ENCODE measurements at places on chromosomes 16 and 17.

- DNase-seq: no peak
Measured at GRCh38 chr17:76179496-76180467, 38.7 kb upstream of the FOXJ1 start.

DNA sequence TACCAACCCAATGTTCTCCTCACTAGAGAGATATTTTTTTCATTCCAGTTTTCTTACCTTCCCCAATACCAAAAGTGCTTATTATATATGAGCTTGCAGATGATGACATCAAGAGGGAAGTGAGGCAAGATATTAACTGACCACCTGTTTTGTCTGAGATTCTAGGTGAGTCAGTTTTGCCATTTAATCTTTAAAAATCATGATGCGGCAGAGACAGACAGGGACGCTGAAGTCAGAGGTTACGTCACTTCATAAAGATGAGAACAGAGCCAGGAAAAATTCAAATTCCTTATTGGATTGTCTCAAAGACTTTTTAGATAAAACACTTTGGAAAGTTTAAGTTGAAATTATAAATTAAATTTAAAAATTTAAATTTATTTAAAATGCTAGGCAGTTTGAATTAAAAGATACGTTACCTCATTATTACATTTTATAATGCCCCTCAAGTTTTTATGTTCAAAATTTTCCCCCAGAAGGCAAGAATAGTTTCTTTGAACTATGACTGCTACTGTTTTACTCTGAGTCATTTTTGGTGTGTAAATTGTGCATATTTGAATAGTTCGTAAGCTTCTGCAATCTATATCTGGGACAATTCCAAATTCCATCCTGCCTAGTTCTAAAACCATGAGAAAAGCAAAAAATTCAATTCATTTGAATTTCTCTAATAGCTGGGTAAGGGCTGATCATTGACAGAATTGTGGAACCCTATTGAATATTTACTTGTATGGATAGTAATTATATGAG is 839.6 kb upstream of the GOT2 start:
- DNase-seq: no peak

DNA sequence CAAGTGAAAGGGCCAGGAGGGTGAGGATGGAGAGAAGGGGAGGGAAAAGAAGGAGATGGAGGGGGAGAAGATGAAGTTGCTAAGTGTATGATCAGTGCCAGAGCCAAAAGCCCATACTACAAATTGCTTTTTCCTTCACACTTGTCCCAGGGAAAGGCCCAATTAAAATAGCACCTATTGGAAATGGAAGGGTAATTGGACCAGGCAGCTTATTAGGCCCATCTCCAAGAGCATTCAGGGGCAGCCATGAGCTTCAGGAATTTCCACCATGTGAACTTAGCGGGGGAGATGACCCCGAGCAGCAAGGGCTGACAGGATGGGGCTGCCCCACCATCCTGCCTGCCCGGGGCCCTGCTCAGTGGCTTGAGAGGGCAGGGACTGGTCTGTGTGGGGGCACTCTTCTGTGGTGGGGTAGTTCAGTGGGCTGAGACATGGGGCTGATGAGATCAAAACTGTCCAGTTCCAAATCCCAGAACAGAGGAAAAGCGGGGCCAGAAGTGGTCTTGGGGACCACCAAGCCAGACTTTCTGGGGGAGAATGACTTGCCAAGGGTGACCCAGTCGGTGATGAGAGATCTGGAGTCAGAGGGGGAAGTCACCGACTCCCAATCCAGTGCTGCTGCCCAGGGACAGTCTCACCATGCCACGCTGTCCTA is 27.5 kb downstream of the GOSR2 start:
- DNase-seq: no peak

DNA sequence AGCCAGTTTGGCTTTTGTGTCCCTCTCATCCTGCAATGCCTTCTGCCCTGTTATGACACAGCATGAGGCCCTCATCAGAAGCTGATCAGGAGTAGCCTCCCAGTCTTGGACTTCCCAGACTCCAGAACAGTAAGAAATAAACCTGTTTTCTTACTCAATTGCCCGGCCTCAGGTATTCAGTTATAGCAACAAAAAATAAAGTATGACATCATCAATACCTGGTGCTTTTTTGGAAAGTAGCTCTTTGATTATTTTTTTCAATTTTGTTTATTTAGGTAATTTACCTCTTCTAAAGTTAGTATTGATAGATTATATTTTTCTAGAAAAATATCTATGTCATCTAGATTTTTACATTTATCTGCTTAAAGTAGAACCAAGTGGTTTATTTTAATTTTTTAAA is 112.8 kb upstream of the CES5A start:
- DNase-seq: no peak

DNA sequence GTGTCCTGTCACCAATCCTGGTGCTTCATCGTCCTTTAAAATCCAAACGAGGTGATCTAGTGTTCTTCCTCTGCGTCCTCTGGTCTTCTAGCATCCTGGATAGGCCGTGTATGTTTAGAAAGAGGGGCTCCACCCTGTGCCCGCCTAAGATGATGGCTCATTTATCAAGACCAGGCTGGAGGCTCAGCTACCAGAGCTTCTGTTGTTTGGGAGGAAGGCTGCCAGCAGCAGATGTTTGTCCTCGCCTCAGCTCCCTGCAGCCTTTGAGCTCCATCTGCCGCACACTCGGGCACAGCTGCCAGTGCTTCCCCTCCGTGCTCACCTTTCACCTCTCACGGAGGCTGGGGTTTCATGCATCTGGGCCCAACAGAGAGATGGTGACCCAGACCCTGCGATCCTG is 954.7 kb upstream of the RBFOX1 start:
- peak; percentile 61 for DNase-seq

DNA sequence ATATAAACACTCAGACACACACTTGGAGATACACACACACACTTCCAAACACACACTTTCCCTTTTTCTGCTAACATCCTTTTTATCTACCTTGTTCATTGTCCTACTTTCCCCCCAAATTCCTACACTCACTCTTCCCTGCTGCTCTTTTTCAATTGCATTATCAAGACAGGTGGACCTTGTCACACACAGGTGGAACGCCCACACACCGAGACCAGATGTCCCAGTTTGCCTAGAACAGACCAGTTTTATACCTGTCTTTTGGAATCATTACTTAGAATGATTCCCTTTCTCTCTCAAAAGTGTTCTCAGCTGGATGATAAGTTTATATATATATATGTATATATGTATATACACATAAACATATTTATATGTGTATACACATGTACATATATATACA is 50.7 kb upstream of the ARHGAP44 start:
- no peak for DNase-seq

DNA sequence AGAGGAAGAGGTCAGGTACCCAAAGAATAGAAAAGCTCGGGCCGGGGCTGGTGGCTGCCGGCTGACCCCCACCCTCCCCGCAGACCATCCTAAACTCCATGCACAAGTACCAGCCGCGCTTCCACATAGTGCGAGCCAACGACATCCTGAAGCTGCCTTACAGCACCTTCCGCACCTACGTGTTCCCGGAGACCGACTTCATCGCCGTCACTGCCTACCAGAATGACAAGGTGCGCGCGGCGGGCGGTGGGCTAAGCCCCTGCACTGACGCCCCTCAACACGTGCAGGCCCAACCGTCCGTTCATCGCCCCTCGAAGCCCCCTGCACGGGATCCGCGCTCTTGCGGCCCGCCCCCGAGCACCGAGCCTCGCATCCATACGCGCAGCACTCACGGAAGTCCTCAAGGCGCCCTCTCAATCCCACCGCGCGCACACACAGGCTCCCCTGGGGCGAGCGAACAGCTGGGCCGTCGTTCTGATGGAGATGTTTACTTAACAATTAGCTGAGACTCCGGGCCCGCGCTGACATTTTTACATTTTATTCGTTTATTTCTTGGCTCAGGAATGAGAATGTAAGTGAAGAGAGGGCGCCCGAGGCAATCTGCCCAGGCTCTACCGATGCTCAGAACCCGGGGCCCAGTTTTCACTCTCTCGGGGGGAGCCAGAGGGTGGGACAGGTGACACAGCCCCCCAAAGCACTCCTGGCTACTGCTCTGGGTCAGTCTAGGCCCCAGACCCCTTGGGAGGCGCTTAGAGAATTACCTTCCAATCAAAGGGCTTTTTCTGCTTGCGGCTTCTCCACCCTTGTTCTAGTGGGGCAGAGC is 3.5 kb downstream of the TBX2 start:
- DNase-seq: peak; percentile 79

DNA sequence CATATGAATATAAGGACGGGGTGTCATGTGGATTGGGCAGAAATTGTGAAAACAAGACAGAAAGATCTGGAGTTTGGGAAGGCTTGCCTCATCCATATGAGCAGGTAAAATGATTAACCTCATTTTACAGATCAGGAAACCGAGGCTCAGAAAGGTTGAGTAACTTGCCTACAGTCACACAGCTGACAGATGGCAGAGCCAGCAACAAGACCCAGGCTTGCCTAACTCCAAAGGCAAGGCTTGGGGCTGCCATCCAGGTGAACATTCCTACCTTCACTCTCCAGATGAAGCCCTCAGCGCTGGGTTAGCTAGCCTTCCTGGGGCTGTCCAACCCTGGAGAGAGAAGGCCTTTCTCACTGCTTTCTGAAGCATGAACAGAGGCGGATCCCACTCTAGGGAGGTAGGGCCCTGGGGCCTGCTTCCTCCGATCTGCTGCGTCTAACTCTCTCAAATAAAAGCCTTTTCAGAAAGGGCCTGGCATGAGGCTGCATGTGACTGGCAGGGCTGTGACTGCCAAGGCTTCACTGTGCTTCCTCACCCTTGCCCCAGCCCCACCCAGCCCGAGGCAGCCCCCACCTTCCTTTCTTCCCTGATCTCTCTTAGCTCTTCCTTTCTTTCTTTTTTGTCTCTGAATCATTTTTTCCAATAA is 107.8 kb downstream of the GNAO1 start:
- peak; percentile 78 for DNase-seq

DNA sequence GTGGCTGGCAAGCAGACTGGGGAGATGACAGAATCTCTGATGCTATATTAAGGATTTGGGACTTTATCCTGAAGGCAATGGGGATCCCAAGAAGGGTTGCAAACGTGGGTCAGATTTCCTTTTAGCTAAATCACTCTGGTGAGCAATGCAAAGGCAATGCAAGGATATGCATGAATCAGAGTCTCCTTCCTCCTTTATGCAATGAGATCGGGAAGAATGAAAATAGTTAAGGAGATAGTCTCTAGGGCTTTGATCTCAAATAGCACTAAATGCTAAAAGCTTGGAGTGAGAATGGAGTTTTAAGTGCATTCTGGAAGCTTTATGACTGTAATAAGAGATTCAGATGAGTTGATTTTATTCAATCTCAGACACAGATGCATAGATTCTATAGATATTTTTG is 27.2 kb upstream of the SHISA9 start:
- peak; percentile 56 for DNase-seq
